Stimulated activated CD4-positive, alpha-beta T cell treated with anti-CD3 and anti-CD28 coated beads, TNF-alpha, amount 100 ng/mL, for 1 hour (primary cell): ENCODE measurements at places on chromosomes 7 and 10.

DNA sequence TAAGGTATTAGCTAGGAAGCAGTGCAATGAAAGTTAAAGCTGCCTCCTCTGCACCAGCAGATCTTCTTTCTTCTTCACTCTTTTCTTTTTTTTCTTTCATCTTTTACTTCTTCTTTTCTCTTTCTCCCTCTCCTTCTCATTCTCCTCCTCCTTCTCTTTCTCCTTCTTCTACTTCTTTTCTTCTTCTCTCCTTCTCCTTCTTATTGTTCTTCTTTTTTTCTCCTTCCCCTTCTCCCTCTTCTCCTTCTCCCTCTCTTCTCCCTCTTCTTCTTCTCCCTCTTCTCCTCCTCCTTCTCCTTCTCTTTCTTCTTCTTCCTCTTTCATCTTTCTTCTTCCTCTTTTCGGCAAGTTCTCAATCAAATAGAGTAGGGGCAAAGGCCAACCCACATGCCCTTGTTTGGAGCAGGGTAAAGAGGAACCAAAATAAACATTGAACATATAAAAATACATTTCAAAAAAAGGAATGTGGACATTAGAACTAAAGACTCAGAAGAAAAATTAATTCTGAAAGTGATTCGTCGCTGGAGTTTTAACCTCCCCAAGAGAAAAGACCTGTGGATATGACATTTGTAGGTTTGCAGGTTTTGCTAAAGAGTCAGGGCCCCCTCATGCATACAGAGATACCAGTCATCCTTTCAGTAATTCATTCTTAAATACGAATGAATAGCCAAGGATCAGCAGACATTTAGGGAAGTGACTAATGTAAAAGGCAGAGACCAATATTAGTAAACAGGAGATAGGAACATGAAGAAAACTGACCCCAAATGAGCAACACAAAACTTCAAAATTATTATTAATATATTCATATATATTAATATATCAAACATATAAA, 93.0 kb upstream of the RSU1 start:
- DNase-seq = no peak

GRCh38 chr7:108145401-108145800, 15.2 kb upstream of the LAMB4 start:
- no peak for DNase-seq

DNA sequence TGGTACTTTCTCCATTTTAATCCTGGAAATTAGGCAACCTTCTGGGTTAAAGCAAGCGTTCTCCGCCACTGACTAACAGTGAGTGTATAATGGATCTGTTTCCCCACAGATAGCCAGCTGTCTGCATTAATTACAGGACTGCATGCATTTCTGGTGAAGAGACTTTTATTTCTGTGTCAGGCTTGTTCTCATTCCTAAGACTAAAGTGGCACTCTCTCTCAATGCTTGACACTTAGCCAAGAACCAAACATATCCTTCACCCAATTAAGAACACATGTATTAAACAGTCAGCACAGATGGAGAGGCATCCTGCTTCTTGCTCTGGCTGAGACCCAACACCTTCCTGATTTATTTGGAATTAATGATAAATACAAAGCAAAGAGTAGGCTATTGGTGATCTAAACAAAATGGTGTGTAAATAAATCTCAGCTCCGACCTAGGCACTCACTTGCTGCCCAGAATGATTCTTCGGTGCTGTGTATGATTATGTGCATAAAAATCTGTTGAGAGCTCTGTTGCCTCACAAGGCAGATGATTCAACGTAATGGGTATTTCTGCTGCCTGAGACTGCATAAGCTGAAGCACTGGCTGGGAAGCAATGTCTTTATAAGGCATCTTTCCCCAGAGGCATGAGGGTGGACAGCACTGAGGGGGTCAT, 16.8 kb downstream of the CALU start:
- no peak for DNase-seq

DNA sequence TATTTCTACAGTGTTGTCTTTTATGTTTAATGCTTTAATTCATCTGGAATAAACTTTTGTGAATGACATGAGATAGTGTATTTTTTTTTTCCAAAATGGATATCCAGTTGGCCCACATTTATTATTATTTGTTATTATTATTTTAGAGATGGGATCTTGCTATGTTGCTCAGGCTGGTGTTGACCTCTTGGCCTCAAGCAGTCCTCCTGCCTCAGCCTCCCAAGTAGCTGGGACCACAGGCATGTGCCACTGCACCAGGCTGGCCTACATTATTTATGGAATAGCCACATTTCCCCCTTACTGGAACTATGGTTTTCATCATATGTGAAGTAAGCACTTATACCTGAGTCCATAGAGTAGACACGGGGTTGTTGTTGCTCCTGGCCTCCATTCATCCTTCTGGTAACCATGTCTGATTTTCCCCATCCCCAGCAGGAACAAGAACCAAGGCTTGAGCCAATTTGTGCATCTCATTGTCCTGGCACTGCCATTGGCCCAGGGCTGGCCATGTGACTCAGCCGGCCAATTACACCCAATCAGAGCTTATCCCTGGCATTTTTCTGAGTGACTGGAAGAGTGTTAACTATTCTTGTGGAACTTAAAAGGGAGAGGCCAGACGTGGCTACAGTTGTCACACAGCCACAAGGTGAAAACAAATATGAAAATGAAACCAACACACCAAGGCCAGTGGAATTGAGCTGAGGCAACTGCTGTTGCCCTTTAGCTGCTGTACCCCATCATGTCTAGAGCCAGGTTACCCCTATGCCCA, 23.1 kb downstream of the PRF1 start:
- DNase-seq = no peak

GRCh38 chr10:130010653-130011052, 46.6 kb upstream of the EBF3 start:
- DNase-seq = no peak
